ENCODE measurements at places on chromosomes 11 and 22. TPM values are rescaled to one million over a fixed set of nuclear protein-coding genes. Genes with fewer than 3 reads are reported as not detected.

DNA sequence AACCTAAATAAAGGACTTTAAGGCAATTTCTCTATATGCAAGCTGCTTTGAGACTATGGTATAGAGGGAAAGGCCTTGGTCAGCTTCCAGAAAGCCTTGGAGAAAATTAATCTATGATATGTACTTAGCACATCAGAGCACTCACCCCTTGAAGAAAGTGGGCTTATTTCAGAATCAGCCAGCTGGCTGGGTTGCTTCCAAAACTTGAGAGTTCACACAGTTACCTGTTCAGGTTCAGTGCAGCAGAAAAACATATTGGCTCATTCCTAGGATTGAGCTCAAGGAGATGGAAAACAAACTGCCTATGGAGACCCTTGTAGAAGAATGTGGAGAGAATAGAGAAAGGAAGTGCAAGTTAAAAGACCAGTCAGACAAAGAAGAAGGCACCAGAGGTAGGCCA is 22.7 kb downstream of the CCDC81 start:
- no peak for ATAC-seq

GRCh38 chr11:30091737-30092136 is 74.9 kb upstream of the KCNA4 start:
- ATAC-seq, result no peak

Gene LINC01488
- not detected for total RNA-seq

Gene PDE2A
- 3.6 TPM for total RNA-seq

Gene MS4A7
- not detected for total RNA-seq

Measured in activated T-helper 17 cell treated with anti-CD3 and anti-CD28 coated beads, Interleukin-2, amount 50 U/mL, for 72 hours (primary cell).